Right hindlimb (tissue), 1 donor: ENCODE measurements at places on chromosomes 1 and 21.

DNA sequence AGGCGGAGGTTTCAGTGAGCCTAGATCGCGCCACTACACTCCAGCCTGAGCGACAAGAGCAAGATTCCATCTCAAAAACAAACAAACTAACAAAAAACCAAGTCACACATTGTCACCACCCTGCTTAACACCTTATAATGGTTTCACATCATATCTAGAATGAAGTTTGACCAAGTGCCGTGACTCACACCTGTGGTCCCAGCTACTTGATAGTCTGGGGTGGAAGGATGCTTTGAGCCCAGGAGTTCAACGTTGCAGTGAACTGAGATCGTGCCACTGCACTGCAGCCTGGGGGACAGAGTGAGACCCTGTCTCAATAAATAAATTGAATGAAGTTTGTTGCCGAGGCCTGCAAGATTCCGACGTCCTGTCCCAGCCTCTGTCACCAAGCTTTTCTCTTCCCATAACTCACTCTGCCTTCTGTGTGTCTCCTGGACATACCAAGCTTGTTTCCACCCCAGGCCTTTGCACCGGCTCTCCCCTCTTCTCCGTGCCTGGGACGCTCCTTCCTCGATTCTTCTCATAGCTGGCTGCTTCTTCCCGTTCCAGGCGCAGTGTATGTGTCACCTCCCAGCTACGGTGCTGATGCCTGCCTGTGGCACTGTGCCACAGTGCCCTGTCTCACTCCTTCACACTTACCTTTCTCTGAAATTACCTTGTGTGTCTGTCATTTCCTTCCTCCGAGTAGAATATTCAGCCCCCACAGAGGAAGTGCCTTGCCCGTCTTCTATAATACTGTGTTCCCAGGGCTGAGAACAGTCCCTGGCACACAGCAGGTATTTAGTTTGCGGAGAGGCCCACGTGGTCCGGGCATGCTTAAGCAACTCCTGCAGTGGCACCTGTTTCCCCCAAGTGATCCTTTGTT, 3.8 kb upstream of the SELENON start:
- DNase-seq: no peak

- DNase-seq: no peak
These were observed 14.7 kb downstream of the NCF2 start for GRCh38 chr1:183575606-183576005.

- DNase-seq: peak; percentile 41
These were observed 182.9 kb upstream of the KCND3 start for GRCh38 chr1:112172294-112172882.

DNA sequence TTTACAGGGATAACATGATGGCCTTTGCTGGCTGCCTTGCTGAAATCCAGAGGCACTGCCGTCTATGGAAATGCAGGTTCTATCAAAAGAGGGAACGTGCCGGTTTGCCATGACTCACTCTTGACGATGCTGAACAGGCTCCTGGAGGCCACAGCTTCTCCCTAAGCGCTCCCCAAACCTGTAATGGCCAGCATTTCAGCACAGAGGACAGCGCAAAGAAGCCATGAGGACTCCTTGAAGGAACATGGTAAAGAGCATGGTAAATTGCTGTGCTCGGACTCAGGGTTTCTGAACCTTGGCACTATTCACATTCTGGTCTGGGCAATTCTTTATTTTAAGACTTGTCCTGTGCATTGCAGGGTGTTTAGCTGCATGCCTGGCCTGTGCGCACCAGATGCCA, 217.5 kb downstream of the CAMTA1 start:
- no peak for DNase-seq

DNA sequence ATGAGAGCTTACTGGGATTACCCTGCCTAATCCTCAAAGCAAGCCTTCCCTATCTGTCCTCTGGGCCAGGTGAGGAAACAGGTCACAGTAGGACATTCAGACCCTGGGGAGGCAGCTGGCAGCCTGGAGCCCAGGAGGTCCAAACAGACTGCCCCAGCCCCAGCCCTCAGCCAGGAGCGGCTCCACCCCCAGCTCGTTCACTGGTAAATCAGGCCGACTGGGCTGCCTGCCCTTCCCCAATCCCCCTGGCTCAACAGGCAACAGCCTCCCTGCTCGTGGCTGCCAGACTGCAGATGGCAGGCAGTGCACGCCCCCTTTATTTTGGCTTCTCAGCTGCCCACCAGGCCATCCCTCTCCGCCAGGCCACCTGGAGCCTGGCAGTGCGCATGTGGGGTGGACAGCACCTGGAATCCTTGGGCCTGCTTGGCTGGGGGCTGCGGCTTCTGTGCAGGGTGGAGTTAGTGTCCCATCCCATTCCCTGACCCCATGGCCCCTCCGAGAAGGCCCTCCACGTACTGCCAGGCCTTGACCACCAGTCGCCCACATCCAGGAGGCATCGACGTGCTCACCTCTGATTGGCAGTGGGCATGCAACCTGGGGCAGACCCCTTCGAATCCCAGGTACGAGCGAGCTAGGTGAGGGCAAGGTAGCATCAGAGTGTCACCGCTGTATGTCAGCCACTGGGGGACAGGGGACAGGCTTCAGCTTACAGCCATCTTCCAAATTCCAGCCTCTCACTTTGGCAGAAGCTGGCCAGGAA, 11.2 kb upstream of the ZNF670 start:
- DNase-seq: no peak

DNA sequence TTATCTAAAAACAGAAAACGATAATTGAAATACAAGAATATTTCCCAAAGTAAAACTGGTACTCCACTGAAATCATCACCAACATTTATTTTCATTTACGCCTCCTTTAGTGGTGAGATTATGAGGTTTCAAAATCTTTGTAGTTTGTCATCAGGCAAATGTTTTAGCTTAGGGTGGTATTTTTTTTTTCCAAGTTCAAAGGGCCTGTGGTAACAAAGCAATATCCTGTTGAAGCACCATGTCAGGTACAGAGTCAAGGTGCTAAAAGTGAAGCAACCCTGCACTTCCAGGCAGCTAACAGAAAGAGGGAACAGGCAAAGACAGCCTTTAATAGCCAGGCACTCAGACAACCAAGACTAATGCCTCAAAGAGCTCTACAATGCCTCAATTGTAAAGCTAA, 89.2 kb downstream of the JAK1 start:
- no peak for DNase-seq

- no peak for DNase-seq
These were observed 16.2 kb downstream of the KYAT3 start for GRCh38 chr1:88976235-88976634.

DNA sequence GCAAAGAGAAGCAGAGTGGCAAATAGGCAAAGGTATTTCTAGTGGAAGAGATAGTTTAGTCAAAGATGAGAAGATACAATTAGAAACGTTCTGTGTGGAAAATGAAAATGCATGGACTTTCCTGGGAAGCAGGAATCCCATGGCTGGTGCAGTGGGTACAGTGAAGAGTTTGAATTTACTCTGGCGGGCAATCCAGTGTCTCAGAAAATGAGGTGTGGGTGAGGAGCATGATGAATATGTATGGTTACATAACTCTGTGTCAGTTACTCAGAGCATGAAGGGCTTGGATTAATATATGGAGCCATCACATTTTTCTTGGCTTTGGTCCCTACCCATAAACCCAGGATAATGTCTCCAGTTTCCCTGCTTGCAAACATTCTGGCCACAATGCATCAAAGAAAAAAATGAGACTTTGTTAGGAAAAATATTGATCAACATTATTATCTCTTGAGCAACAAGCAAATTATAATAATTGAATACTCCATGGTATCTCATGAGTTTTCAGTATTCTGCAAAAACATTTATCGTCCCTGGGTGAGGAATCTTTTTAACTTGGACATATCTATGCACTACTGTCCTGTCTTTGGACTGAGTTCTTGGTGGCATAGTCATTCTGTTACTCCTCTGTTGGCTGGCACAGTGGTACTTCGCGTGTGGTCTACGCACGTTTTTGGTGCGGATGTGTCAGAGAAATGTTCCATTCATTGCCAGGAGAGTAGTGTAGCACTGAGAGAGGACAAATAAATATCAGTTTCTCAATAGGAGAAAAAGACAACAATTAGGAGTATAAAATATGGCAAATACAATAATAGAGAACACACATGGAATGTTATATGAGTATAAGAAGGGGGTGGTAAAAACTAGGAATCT, 173.7 kb upstream of the C1orf105 start:
- DNase-seq: peak; percentile 30

GRCh38 chr21:38816400-38816977, 10.8 kb downstream of the ETS2 start:
- DNase-seq: no peak
